ENCODE measurements at places on chromosomes 6 and 20.

- no peak for DNase-seq
Observed at GRCh38 chr6:22036275-22036674, 260.6 kb downstream of the PRL start.

DNA sequence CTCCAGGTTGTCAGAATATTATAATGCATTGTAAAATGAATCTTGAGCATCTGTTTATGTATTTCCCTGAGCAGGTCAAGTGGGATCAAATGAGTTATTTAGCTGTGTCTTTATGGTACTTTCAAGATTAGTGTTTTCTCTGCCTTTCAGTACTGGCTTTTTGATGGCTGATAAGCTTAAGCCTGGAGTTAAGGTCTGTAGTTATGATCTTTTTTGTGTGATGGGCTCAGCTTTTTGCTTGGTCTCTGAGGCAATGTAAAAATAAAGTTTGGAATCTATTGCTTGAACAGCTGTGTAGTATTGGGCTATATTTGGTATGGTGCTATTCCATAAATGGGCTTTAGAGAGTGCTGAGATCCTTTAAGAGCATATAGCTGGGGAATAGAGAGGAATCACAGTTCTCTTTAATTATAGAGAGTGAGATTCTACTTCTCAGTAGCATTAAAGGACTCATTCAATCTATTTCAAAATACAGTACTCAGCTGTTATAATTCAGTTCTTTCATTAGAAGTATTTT lies 40.7 kb downstream of the ZNF451 start:
- no peak for DNase-seq

DNA sequence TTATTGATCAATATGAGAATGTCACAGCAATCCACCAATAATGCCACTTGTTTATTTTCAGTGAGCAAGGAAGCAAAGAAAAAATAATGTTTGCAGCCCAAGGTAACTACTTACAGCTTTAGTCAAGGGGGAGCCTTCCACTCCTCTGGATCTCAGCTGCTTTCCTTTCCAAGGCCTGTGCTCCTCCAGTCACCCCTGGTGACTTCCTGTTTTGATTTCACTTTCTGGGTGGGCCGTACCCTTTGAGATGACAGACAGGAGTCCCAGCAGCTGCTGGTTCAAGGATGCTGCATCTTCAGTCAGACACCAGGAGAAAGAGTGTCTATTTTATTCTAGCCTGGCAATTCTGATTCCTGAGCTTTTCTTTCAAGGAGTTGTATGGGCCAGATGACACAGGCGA lies 5.6 kb upstream of the VNN2 start:
- peak; percentile 10 for DNase-seq

DNA sequence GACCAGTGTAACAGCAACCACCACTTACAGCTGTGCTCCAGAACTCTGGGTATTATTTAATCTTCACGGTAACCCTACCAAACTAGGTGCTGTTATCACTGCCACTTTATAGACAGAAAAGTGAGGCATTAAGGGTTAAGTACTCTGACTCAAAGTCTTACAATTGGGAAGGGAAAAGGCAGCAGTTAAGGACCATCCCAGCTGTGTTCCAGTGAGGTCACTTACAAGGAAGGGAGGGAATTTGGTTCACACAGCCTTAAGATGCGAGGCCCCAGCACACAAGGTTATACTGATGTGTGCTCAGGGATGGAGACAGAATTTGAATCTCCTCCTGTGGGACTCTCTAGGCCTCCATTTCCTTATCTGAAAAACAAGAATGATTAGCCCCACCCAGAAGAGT lies 46.7 kb downstream of the TRERF1 start:
- DNase-seq, result no peak

- no peak for DNase-seq
Observed at GRCh38 chr6:26598267-26598666, 1.5 kb downstream of the ABT1 start.

DNA sequence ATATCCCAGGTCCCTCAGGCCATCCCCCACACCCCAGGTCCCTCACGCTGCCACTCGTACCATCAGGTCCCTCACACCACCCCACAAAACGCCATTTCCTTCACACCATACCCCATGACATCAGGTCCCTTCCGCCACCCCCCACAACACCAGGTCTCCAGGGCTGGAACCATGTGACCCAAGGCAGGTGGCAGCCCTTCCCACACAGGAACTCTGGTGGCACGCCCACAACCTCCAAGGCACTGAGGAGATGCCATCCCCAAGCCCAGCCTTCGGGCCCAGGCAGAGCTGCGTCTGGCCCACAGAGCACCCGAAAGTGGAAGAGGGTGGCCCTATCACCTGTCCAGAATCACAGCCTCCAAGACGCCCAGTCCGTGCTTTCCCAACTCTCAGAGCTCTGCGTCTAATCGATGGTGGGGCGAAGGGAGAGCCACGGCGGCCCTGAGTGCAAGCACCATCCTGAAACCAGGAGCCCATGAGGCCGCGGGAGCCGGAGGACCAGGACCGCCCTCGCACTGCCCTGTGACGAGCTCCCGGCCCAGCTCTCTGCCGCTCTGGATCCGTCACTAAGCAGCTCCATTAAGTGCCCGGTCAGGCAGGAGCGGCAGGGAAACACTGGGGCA lies 12.7 kb downstream of the TAF4 start:
- DNase-seq, result no peak

- no peak for DNase-seq
Observed at GRCh38 chr20:34190679-34191090, 50.5 kb upstream of the ASIP start.

DNA sequence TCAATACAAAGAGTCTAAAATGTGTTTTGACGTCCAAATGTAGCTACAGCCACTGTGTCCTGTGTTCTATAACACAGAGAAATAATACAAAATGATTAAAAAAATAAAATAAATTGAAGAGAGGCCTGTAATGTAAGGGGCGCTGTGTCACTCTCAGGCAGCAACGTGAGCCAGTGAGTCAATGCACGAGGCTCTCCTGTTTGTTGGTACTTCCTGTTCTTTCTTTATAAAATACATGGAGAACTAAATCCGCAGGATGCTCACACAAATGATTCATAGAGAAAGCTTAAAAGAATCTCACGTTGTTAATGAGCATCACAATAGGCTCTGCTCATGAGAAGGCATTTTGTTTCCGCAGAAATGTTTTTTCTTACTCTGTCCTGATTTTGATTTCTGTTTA lies 635.0 kb upstream of the AGPAT4 start:
- DNase-seq, result no peak

GRCh38 chr6:84645563-84646266 lies 118.7 kb downstream of the TBX18 start:
- no peak for DNase-seq

DNA sequence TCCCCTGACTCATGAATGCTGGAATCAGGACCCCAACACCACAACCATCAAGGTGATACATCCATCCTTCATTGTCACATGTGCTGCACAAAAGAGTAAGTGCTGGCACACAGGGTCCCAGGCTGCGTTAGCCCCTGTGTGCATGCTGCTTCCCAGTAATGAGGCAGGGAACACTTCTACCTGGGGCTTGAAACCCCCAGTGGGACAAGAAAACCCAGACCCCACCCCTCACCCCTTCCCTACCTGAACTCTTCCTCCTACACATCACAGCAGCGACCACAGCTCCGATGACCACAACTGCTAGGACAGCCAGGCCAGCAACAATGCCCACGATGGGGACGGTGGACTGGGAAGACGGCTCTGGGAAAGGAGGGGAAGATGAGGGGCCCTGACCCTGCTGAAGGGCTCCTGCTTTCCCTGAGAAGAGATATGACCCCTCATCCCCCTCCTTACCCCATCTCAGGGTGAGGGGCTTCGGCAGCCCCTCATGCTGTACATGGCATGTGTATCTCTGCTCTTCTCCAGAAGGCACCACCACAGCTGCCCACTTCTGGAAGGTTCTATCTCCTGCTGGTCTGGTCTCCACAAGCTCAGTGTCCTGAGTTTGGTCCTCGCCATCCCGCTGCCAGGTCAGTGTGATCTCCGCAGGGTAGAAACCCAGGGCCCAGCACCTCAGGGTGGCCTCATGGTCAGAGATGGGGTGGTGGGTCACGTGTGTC lies 2.0 kb downstream of the HLA-B start:
- DNase-seq, result no peak

- DNase-seq, result no peak
Observed at GRCh38 chr6:140542863-140543262, 1168.4 kb upstream of the CITED2 start.

GRCh38 chr20:4192378-4193068 lies 177.2 kb upstream of the RNF24 start:
- no peak for DNase-seq

GRCh38 chr6:39228111-39228971 lies 934 bp downstream of the KCNK5 start:
- no peak for DNase-seq

DNA sequence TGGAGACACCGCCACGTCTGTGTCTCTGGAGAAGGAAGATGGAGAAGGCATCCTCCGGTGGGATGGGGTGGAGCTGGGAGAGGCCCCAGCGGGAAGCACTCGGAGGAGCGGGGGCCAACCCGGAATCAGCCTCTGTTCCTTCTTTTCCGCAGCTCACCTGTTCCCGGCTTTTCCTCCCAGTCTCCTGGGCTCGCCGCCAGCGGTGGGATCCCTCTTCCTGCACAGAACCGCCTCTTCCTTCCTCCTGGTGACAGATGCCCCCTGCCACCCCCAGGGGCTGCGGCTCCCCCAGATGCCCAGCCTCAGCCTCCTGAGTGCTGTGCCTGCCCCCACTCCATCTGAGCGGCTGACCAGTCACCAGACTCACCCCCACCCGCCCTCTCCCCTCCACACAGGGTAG lies 23.3 kb downstream of the RAMACL start:
- DNase-seq, result no peak

DNA sequence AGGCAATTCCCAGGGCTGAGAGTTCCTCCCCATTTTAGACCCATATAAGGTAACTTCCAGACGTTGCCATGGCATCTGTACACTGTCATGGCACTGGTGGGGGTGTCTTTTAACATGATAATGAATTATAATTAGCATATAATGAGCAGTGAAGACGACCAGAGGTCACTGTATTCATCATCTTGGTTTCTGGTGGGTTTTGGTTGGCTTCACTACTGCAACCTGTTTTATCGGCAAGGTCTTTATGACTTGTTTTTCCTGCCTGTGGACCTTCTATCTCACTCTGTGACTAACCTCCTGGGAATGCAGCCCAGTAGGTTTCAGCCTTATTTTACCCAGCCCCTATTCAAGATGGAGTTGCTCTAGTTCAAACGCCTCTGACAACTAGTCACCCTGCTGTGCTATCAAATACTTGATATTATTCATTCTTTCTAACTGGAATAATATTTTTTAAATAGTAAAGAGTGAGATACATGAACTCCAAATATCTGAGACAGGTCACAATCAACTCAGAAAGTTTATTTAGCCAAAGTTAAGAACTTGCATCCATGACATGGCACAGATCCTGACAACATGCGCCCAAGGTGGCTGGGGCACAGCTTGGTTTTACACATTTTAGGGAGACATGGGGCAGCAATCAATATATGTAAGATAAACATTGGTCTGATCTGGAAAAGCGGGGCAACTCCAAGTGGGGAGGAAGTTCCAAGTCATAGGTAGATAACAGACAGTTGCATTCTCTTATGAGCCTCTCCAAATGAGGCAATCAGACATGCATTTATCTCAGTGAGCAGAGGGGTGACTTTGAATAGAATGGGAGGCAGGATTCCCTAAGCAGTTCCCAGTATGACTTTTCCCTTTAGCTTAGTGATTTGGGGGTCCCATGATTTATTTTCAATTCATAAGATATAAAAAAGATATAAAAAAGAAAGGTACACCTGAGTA lies 1.2 kb upstream of the UFL1 start:
- no peak for DNase-seq

GRCh38 chr6:12173181-12173580 lies 117.0 kb upstream of the EDN1 start:
- DNase-seq, result no peak

GRCh38 chr6:23306251-23306950 lies 737.0 kb downstream of the HDGFL1 start:
- no peak for DNase-seq

DNA sequence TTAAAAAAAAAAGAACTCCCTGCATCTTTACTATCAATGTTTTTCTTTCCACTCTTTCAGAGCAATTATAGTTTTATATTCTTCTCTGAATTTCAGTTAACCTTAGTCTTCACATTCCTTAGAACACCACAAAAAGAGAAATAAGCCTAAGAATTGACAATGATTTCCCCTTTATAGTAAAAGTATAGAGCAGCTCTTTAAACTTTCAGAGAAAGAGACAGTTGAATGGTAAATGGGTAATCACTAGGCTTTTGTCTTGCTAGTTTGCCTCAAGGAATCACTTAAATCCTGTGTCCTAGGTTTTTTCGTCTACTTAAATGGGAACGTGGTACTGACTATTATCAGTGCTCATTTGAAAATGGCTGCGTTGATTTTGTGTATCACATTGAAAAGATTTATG lies 31.8 kb downstream of the SLX4IP start:
- no peak for DNase-seq

DNA sequence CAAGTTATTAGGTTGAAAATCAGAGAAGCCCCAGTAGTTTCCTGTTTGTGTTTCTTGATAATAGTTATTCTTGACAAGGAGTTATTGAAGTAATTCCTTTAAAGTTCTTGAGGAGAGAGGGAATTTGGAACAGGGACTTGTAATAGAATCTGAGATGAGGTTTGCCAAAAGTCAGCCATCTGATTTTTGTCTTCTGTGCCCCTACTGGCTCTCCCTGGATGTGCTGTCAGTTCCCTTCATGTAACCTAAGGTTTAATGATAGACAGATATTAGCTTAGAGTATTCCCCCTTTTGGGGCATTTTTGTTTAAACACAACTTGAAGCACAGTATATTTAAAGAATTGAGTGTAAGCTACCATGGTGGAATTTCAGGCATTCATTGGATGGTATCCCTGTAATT lies 71.4 kb downstream of the CARMIL1 start:
- no peak for DNase-seq

DNA sequence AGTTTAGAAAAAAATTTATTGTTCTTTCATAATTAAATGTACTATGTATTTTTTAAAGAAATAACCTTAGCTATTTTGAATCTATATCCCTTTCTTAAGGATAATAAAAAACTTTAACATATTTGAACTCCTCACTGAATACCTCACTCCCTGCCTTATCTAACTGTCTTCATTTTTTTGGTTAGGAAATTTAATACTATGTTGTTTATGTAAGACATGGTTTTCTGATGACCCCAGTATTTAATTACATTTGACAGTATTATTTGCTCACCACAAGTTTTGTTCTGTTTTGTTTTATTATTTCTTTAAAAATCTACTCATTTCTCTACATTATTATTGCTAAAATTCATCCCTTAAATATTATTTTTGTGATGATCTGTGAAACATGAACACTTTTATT lies 394.4 kb upstream of the ADGRB3 start:
- no peak for DNase-seq
